ENCODE measurements at places on chromosomes 13 and 19. TPM values are rescaled to one million over a fixed set of nuclear protein-coding genes. Genes with fewer than 3 reads are reported as not detected.

DNA sequence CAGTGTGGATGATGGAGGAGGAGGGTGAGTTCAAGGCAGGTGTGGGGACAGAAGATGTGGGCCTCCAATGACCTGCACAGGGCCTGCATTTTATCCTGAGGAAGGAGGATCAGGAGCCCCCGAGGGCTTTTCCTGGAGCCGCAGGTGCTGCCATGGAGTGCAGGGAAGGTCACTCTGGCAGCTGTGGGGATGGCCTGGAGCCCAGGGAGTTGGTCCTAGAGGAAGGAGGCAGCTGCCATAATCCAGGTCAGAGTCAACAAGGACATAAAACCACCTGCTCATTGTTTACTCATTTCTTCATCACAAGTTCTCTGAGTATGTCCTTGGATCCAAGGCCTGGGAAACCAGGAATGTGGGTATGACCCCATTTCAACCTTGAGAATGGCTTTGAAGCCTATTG lies 87.2 kb downstream of the SCGB2B2 start:
- no peak for DNase-seq

DNA sequence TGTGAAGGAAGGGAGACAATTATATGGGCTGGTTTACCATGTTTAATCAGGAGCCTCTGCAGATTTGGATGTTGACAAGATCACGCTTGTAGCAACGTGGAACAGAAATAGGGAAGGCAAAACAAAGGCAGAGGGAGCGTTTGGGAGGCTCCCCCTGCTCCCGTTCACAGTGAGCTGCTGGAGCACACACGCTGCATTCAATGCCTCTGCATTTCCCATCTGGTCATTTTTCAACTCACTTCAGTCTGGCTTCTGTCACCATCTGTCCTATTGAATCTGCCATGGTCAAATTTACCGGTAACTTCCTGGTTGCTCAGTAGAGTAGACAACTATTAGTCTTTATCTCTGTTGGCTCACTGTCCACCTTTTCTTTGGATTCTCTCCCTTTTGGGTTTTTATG lies 91.0 kb downstream of the NHLRC3 start:
- no peak for DNase-seq

GRCh38 chr13:36341718-36342117 lies 4.5 kb downstream of the SPART start:
- DNase-seq = no peak

The GIPC3 gene
- 0.23 TPM for total RNA-seq

All from liver (tissue), 10 donors.